ENCODE measurements at places on chromosomes 4 and X.

GRCh38 chrX:129693354-129693753 lies 38.6 kb upstream of the APLN start:
- no peak for DNase-seq

DNA sequence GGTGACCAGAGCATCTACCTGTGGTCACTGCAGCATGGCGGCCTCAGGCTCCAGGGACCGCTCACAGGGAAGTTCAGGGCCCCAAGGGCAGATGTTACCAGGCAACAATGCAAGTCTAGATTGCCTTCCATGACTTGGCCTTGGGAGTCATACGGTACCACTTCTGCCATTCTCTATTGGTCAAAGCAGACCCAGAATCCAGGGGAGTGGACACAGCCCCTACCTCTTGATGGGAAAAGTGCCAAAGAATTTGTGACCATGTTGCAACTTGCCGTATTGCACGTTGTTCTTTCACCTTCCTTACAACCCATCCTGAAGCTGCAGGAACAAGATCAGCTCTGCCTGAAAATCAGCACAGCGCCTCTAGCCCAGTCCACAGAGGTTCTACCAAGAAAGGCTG lies 111.1 kb downstream of the IRF2 start:
- DNase-seq, result no peak

DNA sequence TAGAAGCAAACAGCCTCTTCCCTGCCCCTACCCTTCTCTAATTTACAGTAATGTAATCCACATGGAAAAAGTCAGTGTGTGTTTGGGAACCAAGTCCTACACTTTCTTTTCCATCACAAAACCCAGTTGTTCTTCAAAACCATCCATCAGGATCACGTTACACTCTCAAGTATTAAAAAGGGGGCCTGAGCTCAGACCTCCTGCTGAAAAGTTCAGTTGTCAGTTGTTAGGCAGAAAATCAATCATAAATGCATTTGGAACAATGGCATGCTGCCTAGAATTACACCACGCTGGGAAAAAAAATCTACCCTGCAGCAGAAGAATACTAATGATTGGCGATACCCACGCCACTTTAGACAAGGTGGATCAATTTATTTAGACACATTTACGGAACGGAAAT lies 236.5 kb downstream of the PARM1 start:
- no peak for DNase-seq

DNA sequence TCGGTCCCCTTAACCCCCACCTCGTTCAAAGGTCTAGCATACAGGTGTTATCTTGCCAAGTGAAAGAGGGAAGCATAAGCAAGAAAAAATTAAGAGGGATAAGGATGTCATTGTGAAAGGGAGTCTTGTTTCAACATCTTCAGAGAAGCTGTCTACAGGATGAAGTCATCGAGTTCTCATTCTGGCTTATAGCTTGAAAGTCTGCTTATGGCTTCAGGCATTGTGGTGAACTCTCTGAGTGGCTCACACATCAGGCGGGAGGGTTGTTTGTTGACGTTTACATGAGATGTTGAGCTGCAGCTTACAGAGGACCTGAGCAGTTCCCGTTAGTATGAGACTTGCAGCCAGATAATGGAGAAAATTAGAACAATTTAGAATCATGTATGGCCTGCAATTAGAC lies 16.6 kb downstream of the MAGEA9B start:
- DNase-seq, result peak; percentile 68

DNA sequence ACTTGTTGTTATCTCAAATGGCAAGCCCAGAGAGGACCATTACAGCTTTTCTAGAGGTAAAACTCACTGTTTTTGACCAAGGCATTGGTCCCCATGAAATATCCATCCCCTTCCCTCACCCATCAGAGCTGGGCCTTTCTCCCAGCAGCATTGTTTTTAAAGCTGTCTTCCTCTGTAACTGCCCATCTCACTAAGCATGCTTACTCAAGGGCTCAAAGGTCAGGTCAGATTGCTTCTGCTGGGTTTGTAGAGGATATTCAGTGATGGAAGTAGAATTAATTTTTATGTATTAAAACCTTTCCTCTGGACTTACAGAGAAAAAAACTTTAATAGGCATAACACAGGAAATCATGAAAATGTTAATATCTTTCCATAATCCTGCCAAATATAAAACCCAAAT lies 11.1 kb downstream of the TEX13A start:
- no peak for DNase-seq

- no peak for DNase-seq
Observed at GRCh38 chr4:22062676-22063075, 114.1 kb upstream of the KCNIP4 start.

- no peak for DNase-seq
Observed at GRCh38 chrX:49233887-49234555, 881 bp upstream of the CACNA1F start.

DNA sequence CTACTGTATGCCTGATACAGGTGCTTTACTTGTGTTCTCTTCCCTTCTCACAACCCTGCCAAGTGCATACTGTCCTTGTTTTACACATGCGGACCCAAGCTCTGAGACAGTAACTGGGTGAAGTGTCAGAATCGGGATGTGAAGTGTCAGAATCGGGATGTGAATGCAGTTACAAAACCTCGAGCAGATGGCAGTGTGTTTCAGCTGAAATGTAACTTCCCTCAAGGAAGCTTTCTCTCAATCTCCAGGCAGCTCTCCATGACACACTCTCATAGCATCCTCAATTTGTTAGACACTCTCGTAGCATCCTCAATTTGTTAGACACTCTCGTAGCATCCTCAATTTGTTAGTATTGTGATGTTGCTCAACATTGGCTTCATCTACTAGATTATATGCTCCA lies 1.1 kb upstream of the HPSE start:
- DNase-seq, result no peak

DNA sequence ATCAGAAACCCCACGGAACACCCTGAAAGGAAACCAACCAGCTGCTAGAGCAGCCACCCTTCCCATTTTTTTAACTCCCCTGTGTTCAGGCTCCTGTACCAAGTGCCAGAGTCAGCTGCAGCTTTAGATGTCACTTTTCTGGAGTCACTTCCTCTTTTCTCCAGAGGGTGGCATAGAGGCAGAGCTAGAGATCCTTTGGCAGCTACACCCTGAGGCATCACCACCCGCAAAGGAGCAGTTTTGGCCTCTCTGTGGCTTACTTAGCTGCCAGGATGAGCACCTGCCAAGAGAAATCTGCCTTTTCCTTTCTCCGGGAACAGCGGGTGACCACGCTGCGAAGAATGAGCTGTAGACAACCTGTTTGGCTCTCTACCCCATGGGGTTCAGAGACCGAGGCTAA lies 58.0 kb upstream of the CHRDL1 start:
- DNase-seq, result peak; percentile 29

GRCh38 chr4:159107203-159107925 lies 4.5 kb downstream of the RAPGEF2 start:
- peak; percentile 12 for DNase-seq

- DNase-seq, result peak; percentile 90
Observed at GRCh38 chr4:169383724-169384123, 113.0 kb upstream of the SH3RF1 start.

DNA sequence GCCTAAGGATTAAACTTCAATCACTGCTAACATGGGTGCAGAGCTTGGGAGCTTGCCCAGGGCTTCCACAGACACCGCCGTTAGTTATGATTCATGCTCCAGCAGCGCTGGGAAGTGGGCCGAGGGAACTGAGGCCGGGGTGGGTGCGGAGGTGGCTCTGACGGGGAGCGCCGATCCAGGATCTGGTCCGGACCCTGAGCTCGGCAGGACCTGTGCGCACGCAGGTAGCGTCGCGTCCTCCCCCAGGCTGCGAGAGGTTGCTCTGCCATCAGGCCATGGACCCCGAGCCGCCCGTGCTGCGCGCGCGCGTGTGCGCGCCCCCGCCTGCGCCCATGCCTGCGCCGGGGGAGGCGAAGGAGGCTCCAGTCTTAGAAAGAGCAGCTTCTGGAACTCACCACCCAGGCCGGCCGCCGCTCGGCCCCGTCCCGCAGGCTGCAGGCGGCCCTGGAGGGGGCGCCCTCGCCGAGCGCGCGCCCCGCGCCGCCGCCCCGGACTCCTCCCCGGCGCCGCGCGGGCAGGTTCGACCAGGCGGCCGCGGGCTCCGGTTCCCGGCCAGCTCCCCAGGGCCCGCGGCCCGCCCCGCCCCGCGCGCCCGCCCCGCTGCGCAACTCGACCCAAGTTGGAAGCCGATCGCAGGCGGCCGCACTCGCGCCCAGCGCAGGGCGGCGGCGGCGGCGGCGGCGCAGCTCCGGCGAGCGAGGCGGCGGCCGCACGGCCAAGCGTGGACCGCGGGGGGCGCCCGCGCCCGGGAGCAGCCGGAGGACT lies 732 bp upstream of the ADRA2C start:
- peak; percentile 68 for DNase-seq

- no peak for DNase-seq
Observed at GRCh38 chrX:28638775-28639174, 51.5 kb downstream of the IL1RAPL1 start.

- no peak for DNase-seq
Observed at GRCh38 chrX:18620349-18620748, 51.6 kb downstream of the RS1 start.

GRCh38 chr4:119068529-119068962 lies 67.1 kb upstream of the MYOZ2 start:
- peak; percentile 22 for DNase-seq

DNA sequence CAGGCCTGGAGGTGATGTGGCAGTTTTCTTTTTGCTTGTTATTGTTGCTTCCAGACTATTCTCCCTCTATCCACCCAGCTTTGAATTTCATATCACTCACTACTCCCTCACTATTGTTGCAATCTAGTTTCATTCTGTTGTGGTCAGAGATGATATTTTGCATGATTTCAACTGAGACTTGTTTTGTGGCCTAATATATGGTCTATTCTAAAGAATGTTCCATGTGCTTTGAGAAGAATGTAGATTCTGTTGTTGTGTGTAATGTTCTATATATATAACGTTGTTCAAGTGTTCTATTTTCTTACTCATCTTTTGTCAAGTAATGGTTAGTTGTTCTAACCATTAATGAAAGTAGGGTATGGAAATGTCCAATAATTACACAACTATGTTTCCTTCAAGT lies 59.0 kb downstream of the THOC2 start:
- DNase-seq, result no peak
